ENCODE measurements at places on chromosomes 6 and 20. TPM values are rescaled to one million over a fixed set of nuclear protein-coding genes. Genes with fewer than 3 reads are reported as not detected.

- H3K4me3 ChIP-seq = no peak overlapping the region
- H3K27ac ChIP-seq = no peak overlapping the region
- no peaks in the 10 kb centered on the region for H3K27me3 ChIP-seq
- peaks cover 21% of the 10 kb centered on the region for H3K4me1 ChIP-seq
- no peak for DNase-seq
- peaks cover 25% of the 10 kb centered on the region for H3K36me3 ChIP-seq
Observed at GRCh38 chr6:12017263-12017662, 5.2 kb downstream of the HIVEP1 start.

DNA sequence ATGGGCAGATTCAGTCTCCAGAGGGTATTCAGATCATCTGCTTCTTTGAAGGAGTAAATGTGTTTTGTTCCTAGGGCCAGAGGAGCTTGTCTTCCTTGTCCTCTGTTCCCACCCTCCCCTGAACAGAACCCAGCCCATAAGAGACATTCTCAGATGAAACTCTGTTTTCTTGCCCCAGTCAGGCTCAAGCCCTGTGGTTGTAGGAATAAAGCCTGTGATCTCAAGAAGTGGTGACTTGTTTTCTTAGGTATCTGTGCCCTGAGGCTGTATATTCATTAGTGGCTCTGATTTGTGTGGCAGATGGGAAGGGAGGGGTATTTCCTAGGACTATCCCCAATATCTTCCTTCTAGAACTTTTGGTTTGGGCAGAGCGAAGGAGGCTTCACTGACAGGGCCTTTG is 27.9 kb downstream of the GSS start:
- no peak overlapping the region for H3K4me3 ChIP-seq
- no peaks in the 10 kb centered on the region for H3K27me3 ChIP-seq
- H3K27ac ChIP-seq = no peak overlapping the region
- H3K4me1 ChIP-seq = no peaks in the 10 kb centered on the region
- peaks cover 19% of the 10 kb centered on the region for H3K36me3 ChIP-seq

DNA sequence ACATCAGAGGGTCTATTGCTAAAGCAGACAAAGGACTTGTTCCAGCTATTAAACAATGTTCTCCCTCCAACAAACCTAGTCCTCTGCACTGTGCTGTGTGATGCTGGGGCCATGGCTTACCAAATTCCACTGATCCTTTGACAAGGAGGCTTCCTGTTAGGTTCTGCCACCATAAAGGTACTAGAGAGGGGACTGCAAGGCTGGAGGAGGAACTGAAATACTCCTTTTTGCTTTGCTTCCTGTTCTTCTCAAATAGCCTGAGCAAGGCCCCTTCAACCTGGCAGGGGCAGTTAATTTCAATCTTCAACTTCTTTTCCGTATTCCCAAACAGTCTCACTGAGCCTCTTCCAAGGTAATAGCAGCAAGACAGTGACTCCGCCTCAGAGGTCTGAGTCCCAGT is 286.4 kb upstream of the IRAK1BP1 start:
- no peaks in the 10 kb centered on the region for H3K27me3 ChIP-seq
- no peak overlapping the region for H3K4me3 ChIP-seq
- no peaks in the 10 kb centered on the region for H3K4me1 ChIP-seq
- DNase-seq = no peak

DNA sequence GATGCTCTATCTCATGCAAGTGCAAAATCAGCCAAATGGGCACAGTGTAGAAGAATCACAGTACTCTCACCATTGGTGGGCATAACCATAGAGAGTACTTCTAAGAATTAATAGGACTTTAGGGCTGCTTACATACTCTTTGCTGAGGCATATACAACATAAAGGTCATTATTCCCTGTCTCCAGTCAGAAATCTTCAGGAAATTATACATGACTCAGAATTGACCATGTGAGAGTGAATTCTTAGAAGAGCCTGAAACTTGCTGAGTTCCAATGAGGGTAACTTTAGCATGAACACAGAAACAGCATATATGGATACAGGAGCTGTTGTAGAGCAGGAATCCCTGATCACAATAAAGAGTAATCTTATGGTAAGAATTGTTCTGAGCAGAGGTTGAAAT is 498.7 kb downstream of the TENT5A start:
- H3K27ac ChIP-seq = no peak overlapping the region
- no peaks in the 10 kb centered on the region for H3K27me3 ChIP-seq
- H3K4me3 ChIP-seq = no peak overlapping the region
- DNase-seq = no peak

- no peak overlapping the region for H3K27ac ChIP-seq
- H3K4me3 ChIP-seq = no peak overlapping the region
- no peaks in the 10 kb centered on the region for H3K27me3 ChIP-seq
- DNase-seq = no peak
- H3K4me1 ChIP-seq = no peaks in the 10 kb centered on the region
Observed at GRCh38 chr6:154337406-154338005, 19.1 kb downstream of the IPCEF1 start.

The TUBB2A gene
- 5.2 TPM for total RNA-seq
